Tracheal epithelial cell (primary cell): ENCODE measurements at places on chromosomes 13 and 19. TPM values are rescaled to one million over a fixed set of nuclear protein-coding genes. Genes with fewer than 3 reads are reported as not detected.

The ATP4A gene
- total RNA-seq: not detected in 2 replicates

The GRIK5 gene
- under 0.01 and 2.4 TPM in 2 replicates for total RNA-seq

The ATP12A gene
- 1.7 and 2.6 TPM in 2 replicates for total RNA-seq

The TMEM150B gene
- not detected in 2 replicates for total RNA-seq

The GPR12 gene
- total RNA-seq: not detected in 2 replicates

The ZNF560 gene
- total RNA-seq: 0.43 and 0.72 TPM in 2 replicates

The DCLK1 gene
- 0.64 and 2.2 TPM in 2 replicates for total RNA-seq

The CCDC9 gene
- 3.2 and 3.4 TPM in 2 replicates for total RNA-seq

The ELF1 gene
- 68.2 and 84.2 TPM in 2 replicates for total RNA-seq

The CDADC1 gene
- total RNA-seq: 3.2 and 3.4 TPM in 2 replicates

The CCL25 gene
- total RNA-seq: not detected in 2 replicates

The TEX26 gene
- not detected in 2 replicates for total RNA-seq

The ZNF790 gene
- 5.1 TPM in 2 replicates for total RNA-seq
